CD4-positive, alpha-beta T cell treated with Interleukin-6 at 100 ng/mL for 8 hours (primary cell): ENCODE measurements at places on chromosomes 6 and 20.
A peak's percentile ranks its signal among the peaks of the same experiment; 100 is the strongest.

DNA sequence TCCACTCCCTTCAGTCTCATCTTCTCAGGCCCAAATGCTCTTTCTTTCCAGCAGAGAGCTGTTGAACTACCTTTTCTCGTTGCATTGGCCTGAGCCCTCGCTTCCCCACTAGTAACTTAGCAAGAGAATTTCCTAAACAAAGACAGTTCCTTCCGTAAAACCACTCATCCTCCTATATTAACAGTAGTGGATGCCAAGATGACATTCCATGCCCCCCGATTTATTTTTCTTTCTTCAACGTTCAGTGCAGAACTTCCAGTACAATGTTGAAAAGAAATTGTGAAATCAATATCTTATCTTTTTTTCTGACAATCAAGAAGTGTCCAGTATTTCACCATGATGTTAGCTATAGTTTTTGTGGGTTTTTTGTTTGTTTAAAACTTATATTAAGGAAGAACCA lies 45.8 kb downstream of the SOX4 start:
- no peak for DNase-seq

GRCh38 chr6:50451826-50452400 lies 261.4 kb upstream of the TFAP2D start:
- DNase-seq: no peak

- no peak for DNase-seq
Observed at GRCh38 chr6:112911959-112912358, 564.8 kb downstream of the RFPL4B start.

DNA sequence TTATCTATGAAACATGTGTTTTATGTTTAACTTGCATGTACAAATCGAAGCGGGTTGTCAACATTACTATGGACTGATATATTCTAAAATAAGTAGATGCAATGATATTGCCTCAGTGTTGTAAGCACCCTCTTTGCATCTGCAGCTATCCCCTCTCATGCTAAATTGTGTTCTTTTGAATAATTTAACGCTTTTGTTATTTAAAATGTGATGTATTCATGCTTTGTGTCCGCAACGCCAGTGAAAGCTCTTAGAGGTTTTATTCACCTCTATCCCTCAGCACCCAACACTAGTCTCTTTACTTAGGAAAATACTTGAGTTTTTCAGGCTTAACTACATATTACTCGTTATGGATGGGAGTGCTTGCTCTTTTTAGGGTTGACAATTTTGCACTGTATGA lies 173.7 kb upstream of the ID4 start:
- no peak for DNase-seq

- DNase-seq: peak; percentile 58
Observed at GRCh38 chr20:58890518-58891085, 38.1 kb downstream of the GNAS start.

DNA sequence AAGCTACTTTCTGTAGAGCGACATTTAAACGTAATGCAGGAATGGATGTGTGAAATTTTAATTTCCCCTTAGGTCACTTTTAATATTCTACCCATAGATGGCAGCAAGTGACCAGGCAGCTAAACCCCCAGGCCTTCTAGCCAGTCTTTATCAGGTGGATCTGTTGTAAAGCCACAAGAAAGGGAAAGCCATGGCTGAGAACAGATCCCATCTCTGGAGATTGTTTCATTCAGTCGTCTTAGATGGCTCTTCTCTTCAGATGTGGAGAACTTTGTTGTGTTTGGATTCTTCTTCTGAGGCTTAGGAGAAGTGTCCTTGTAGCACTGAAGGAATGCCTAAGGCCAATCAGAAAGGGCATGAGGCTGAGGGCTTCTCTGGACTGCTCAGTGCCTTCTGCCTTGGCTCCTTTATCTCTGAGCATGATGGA lies 15.8 kb upstream of the RNF182 start:
- DNase-seq: peak; percentile 54

GRCh38 chr20:5357946-5358345 lies 41.2 kb upstream of the PROKR2 start:
- DNase-seq: no peak

DNA sequence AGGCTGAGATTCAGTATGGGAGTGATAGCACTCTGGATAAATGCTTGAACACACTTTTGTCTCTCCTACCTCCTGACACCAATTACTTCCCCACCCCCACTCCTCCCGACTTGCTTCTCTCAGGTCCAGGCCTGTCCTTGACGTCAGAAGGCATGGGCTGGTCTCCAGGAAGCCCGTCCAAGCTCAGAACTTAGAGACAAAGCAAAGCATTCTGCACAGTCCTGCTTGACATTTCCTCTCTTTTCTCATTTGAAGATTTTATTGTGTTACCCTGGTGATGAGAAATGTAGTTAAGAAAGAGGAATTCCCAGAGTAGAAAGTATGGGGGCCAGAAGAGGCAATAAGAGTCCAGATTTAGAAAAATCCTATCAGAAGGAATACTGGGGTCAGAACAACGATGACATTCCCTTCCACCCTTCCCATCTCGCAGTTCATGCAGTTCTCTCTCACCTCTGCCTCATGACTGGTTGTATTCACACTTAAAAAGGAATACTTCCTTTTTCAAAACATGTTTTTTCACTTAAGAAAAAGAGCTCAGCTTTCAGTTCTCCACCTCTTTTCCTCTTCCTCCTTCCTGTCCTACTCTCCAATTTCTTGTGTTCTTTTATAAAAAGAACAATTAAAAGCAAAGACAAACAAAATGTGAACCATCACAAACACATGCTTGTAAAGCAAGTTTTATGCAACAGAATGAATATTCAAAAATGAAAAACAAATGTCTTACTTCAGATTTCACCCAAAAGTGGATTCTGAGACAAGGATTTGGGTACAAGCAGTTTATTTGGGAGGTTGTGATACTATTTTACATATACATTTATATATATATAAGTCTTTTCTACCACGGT lies 18.5 kb upstream of the FAM184A start:
- DNase-seq: no peak

- DNase-seq: no peak
Observed at GRCh38 chr20:47237715-47238114, 118.8 kb downstream of the ZMYND8 start.

DNA sequence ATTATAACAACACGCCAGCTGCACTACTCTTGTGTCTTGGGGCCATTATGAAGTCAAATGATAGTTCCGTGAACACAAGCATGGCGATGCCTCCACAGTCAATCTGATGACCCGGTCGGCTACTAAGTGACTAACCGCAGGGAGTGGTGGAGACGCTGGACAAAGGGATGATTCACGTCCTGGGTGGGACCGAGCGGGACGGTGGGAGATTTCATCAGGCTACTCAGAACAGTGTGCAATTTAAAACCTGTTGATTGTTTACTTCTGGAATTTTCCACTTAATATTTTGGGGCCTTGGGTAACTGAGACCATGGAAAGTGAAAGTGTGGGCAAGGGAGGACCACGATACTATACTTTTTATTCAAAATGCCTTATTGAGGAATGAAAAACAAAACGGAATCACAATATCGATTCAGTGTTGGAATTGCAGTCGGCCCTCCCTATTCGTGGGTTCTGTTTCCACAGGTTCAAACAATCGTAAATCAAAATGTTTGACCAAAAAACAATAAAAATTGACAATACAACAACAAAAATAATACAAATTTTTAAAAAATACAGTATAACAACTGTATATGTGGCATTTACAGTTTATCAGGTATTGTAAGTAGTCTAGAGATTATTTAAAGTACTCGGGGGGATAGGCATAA lies 66.5 kb downstream of the MYLK4 start:
- DNase-seq: no peak

DNA sequence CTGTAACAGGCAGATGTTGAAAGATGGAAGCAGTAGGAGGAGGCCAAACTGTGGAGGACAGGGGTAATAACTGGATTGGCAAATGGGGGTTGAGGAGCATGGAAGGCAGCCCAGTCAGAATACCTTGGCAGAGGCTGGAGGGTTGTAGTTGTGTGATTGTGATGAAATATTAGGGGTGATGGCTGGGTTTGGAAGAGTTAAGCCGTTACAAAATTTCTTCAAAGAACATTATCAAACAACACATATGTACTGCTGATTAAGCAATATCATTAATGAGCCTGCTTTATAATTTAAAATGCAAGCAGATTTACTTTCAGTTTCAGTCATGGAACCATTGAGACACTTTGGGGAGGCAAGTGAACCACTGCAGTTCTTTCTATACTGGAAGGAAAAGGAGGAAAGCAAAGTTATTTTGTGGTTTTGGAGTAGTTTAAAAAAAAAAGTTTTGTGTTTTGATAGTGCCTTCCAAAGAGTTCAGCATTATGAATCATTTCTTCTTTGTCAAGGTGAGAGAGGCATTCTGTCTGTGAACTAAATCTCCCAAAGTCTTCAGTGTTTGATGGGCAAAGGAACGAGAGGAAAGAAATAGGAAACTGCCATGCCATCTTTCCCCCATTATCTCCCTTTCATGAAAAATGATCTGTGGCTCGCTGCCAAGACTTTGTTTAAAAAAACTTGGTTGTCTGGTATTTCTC lies 20.7 kb downstream of the FOXO3 start:
- DNase-seq: peak; percentile 28

DNA sequence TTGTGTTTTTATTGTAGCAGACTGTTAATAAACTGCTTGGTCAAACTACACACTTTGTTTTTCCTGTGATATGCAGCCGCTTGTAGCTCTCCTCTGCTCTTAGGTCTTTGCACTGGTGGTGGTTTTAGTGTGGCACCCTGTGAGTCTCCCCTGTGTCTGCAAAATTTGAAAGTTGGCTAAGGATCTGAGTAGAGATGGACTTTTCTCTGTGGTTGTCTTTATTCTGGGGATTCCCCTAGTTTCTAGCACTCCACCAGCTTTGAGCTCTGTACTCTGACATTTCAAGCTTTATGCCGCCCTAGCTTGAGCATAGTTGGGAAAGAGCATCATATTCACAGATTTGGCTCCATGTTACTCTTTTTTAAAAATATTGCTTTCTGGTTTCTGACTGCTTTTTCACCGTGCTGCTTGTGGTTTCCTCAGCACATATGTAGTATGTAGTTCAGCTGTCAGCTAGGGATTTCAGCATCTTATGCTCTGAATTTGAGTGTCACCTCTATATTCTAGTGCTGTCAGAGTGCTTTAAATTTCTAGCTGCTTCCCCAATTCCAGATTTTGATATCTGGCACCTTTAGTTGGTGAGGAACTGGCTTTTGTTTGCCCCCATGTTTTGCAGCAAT lies 25.4 kb downstream of the CDYL start:
- no peak for DNase-seq

DNA sequence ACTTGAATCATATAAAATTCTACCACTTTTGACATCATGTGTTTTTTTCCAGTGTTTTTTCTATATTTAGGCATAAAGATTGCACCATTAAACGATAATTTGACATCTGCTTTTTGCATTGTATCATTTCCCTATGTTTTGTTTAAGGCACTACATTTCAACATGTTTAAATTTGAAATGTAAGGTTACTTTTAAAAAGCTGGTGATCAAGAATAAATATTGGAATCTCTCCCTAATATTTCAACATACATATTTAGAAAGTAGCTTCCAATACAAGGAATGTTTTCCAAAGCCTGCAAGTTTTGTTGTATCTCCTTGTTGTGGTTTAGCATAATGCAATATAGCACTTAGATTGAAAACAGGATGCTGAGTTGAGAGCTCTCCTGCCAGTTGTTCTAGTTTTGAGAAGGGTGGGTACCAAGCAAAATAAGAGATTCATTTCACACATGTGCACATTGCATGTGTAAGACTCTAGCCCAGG lies 76.5 kb downstream of the SYNJ2 start:
- DNase-seq: no peak

DNA sequence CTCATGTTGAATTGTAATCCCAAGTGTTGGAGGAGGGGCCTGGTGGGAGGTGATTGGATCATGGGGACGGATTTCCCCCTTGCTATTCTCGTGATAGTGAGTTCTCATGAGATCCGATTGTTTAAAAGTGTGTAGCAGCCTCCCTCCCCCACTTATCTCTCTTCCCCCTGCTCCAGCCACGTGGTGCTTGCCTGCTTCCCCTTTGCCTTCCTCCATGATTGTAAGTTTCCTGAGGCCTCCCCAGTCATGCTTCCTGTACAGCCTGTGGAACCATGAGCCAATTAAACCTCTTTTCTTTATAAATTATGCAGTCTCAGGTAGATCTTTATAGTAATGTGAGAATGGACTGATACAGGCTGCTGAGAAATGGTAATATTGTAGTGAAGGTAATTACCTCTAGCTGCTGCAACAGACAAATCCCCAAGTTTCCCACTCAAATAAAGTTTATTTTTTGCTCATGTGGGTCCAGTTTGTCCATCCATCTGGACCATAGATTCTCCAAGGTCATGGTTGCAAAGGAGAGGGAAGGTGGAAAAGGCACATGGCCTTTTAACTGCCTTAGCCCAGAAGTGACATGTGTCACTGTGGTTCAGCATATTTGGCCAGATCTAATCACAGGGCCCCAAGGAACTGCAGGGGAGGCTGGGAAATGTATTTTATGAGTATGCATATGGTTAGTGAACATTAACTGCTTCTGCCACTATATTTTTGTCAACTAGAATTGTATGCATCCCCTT lies 89.2 kb downstream of the TRMT11 start:
- DNase-seq: no peak

GRCh38 chr6:82832811-82833210 lies 232.8 kb downstream of the UBE3D start:
- no peak for DNase-seq

DNA sequence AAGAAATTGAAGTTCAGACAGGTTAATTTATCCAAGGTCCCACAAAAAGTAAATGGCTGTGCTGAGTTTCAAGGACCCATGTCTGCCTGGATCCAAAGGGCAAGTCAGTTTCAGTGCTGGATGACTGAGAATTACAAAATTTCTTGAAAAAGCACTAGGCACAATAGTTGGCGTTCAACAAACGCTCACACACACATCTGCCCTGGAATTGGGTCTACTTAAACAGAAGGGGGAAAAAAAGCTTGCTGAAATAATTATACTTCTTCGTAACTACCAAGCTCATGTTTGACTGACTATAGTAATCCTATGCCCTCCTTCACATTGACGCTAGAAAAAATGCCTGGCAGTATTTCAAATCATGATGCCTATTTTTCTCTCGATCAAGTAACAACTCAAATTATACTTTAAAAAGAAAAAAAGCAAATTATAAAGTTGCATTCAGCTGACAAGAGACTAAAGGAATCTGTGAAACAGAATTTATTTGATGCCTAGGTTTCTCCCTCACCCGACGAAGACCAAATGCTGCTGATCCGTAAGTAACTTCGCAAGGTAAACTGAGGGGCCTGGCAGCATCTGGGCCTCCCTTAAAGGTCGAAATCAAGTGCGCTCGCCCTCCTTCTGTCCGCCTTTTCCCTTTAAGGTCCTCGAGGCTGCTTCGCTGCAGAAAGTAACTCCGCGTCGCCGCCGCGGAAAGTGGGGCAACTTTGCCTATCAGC lies 650 bp upstream of the CD2AP start:
- DNase-seq: no peak

DNA sequence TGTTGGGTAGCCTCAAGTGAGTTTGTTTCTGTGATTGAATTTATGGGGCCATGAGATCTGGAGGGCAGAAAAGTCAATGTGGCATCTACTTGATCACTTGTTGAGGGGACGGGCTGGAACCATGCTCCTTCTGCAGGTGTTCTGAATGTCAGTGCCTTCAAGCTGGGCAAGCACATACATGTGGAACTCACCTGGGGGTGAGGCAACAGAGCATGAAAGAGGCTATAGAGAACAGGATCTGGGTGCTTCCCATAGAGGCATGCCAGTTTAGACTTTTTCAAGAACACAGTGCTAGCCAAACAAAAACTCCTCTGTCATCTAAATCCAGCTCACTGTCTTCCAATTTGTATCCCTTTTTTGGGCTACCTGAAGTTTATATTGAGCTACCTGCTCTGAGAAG lies 77.8 kb upstream of the SLC35B3 start:
- DNase-seq: no peak
